ENCODE measurements at places on chromosomes 4 and X.

- DNase-seq: no peak
Measured at GRCh38 chr4:171478181-171478580, 335.0 kb upstream of the GALNTL6 start.

DNA sequence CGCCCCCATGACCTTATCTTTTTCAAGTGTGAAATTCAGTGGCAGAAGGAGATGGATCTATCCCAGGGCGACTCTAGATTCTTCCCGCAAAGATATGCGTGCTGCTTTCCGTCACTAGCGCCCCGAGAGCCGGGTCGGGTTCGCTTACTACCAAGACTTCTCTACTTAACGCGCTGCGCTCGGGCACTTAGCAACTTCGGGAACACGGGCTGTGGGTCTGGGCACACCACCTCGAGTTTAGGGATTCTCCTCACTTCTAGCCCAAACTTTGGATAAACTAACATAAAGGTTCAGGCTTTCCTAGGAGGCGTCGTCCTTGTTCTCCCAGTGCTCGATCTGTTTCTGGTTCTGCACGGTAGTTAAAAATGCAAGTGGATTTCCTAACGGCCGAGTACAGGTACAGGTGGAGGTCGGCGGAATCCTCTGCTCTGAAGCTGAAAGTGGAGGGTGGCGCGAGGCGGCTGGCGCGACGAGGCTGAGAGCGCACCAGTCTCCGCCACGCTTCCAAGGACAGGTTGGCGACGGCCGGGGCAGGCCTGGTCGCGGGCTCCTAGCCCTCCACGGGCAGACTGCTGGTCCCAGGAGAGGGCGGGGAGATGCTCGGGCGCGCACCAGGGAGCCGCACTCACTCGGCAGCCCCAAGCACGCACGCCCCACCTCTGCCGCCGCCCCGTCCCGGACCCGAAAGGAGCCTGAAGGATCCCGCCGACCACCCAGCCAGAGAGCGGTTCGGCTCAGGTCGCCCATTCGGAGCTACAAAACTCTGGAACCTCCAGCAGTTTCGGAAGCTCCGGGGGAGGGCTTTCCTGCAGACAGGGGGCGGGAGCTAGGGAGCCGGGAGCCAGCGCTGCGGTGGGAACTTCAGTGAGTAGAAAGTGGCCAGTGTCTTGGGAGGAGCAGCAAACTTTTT lies 100.8 kb upstream of the TENM3 start:
- peak; percentile 10 for DNase-seq

GRCh38 chr4:40264995-40265909 lies 68.4 kb downstream of the RHOH start:
- no peak for DNase-seq

DNA sequence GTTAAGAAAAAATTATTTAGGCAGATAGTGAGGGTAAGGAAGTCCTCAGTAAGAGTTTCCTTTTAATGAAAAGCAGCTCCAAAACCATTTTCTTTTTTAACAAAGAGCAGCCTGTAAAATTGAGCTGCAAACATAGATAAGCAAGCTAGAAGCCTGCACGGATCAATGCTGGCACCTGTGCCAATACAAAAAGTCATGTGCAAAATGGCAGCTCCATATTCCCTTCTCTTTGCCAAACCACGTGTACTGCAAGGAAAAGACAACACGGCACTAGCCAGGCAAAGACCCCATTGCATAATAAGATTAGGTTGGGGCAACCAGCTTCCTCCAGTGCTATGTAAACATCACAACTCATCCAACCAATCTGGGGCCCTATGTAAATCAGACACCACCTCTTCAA lies 268.4 kb upstream of the INTU start:
- DNase-seq: no peak

DNA sequence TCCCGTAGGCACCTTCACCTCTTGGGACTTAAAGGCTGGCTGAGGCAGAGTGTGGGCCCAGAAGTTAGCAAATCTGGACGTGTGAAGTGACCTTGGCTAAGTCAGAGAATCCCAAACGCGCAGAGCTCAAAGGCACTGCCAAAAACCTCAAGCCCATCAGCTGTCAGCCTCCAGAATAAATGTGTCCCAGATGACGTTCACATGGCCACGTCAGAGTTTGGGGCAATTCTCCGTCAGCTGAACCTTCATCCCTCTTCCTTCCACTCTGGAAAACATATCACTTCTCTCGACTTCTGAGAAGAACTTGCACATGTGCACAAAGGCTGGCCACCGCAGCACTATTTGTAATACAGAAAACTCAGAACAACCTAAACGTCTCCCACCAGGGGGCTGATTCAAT lies 35.7 kb upstream of the APLN start:
- DNase-seq: no peak

GRCh38 chr4:67160394-67160793 lies 384.9 kb downstream of the CENPC start:
- DNase-seq: no peak

DNA sequence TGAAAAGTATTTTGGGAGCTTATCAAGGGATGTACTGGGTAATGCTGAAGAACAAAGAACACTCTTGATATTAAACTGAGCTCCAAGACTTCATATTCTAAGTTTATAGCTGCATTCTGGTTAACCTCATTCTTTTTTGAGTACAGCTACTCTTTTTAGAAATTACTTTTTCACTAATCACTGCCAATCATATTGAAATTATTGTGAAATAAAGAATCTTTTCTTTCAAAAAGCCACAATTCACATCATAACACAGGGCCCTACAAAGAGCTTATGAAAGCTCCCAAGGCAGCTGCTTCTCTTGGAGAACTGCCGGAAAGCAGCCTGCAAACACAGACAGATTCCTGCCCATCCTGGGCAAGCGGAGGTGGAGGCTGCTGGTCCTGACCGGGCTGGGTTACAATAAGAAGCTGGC lies 121.4 kb downstream of the RNF150 start:
- DNase-seq: no peak

DNA sequence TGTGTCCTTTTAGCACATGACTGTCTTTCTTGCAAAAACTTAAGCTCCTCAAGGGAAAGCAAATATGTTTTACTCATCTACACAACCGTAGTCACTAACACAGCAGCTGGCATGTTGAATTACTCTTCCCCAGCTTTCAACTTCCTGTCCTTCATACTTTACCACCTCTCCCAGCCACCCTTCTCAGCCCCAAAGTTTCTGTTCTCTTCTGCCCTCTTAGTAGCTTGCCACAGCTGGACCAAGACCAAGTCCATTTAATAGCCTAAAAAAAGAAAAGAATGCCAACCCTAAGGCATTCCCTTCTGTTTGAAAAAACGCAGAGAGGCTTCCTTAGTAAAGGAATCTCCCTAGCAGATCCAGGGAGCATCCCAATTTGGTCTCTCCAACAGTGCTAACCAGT lies 36.8 kb downstream of the SRPX2 start:
- no peak for DNase-seq

DNA sequence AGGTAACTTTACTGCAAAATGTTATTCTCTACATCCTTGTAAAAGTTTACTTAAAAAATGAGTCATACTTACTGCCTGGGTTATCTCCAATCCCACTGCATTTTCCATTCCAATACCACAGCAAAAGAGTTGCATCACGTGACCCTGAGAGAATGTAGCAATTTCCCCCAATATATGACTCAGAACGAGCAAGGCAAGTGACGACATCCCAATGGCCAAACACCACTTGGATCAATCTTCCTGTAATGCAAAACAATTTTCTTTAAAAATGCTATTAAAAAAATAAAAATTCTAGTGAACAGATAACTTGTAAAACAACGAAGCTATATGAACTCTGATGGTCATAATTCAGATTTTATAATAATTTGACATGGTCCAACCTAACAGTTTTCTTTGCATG lies 224.3 kb downstream of the DCLK2 start:
- no peak for DNase-seq

DNA sequence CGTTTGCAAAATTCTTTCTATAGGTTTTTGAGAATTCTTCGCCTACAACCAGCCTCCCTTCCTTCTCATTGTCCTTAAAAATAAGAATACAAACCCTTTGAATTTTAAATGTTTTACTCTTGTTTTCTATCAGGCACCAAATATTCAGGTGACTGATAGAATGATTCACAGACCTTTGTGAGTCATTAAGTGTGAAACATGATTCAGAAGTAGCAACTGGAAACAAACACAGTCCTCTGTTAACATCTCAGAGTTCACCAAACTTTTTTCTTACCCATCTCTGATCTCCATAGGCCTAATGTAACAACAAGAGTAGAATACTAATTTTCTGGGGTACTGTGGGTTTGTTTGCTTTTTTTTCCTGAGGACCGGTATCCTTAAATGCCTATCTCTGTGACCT lies 63.4 kb upstream of the MAB21L2 start:
- no peak for DNase-seq

- DNase-seq: no peak
Measured at GRCh38 chr4:98937986-98938720, 9.2 kb upstream of the EIF4E start.

GRCh38 chr4:140198942-140199341 lies 45.0 kb upstream of the MAML3 start:
- no peak for DNase-seq

DNA sequence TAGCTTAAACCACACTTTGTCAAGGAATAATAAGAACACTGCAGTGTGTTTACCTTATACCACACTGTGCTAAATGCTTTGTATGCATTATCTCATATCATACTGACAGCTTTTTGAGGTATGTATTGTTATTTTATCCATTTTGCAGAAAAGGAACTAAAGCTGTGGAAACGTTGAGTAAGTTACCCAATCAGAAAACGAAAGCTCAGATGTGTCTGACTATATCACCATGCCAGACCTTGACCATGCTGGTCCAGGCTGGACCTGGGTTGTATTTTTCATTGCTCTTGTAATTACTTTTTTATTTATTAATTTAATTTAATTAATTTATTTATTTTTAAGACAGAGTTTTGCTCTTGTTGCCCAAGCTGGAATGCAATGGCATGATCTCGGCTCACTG lies 2.1 kb downstream of the HSD17B11 start:
- DNase-seq: no peak

DNA sequence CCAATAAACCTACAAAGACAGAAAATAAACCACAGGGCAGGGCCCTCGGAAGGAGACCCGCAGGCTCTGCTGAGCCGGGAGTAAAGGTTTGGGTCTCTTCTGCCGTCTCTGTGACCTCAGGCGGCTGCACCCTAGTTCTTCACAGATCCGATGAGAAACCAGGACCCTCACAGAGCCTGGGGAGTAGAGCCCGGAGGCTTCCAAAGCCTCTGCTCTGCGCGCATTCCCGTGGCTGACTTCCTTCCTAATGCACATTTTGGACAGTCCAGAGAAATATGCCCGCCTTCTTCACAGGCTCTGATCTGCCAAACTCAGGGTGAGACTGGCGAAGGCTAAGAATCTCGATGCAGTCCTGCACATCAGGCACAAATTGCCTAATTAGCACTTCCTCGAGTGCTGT lies 245.5 kb downstream of the EVC2 start:
- no peak for DNase-seq
